ENCODE measurements at places on chromosomes 11 and 22.

DNA sequence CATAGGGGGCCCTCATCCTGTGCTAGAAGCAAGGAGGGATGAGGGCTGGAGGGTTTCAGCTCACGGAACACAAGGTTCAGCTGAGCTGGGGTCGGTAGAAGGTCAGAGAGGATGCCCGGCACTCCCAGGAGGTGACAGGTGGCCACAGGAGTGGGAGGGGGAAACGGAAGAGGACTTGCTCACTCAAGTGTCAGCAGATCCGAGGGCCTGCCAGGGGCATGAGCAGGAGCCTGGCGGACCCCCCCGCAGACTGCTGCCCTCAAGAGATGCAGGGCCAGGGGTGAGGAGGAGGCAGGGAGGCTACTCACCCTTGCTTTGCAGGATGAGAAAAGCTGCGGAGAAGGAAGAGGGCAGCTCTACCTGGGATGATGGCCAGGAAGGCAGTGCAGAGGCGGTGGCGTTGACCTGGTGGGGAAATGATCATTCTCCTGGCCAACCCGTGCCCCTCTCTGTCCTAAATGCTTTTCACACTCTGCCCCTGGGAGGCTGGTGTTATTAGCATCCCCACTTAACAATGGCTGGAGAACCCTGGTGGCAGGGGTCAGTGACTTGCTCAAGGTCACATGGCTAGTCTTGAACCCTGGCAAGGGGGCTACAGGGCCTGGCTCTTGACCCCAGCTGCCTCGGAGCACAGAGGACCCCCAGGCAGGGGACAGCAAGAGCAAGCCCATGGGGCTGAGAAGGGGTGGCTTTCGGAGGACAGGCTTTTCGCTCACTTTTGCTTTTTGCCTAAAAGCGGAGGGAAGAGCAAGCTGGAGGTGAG is 30.1 kb upstream of the CSNK1E start:
- no peak for DNase-seq

GRCh38 chr11:64125676-64126075 is 40.2 kb downstream of the MACROD1 start:
- DNase-seq = no peak

DNA sequence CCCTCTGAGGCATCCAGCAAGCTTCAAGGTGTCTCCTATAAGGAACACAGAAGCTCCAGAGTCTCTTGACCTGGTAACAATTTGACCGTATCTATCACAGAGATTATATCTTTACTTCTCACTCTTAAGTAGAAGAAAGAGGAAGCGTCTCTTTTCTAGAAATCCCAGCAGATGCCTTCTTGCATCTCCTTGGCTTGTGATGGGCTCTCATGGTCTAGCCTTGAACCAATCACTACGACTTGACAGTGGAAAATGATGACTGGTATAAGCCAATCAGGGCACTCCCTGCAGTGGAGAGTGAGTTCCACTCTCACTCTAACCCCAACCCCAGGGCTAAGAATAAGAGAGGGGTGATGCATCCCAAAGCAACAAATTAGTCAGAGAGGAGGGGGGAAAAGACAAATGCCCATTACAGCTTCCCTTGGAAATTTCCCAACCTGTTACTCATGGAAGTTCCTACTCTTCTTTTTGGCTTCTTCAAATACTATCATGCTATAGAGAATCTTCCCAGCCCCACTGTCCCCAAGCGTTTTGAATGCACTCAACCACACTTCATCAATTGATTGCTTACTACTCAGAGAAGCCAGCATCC is 293.5 kb downstream of the MN1 start:
- no peak for DNase-seq

DNA sequence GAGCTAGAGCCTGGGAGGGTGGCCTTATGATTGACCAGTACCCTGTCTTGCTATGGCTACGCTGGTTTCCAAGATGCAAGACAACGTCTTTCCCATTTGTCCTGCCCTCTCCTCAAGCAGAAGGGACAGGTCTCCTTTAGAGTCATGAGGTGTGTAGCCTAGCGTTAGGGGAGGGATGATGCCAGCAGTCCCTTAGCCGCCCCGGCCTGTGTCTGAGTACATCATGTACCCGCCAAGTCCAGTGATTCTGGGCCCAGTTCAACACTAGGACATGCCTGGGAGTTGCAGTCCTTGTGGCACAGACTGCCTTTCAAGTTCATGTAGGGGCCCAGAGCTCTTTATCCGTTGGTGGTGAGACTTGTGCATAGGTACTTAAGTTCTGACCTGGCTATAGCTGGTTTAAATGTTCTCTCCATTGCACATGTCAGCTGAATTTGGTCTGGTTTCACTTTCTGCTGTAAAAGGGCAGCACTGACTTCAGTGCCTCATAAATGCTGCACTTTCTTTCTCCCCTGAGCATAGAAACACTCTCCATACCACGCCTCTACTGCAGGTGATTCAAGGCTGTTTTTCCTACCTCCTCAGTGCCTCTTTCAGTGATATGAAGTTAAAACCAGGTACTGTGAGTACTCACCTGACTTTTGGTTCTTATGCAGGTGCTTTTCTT is 151.1 kb downstream of the METTL15 start:
- no peak for DNase-seq

- no peak for DNase-seq
These were observed 31.3 kb upstream of the TCF20 start for GRCh38 chr22:42301742-42302102.

DNA sequence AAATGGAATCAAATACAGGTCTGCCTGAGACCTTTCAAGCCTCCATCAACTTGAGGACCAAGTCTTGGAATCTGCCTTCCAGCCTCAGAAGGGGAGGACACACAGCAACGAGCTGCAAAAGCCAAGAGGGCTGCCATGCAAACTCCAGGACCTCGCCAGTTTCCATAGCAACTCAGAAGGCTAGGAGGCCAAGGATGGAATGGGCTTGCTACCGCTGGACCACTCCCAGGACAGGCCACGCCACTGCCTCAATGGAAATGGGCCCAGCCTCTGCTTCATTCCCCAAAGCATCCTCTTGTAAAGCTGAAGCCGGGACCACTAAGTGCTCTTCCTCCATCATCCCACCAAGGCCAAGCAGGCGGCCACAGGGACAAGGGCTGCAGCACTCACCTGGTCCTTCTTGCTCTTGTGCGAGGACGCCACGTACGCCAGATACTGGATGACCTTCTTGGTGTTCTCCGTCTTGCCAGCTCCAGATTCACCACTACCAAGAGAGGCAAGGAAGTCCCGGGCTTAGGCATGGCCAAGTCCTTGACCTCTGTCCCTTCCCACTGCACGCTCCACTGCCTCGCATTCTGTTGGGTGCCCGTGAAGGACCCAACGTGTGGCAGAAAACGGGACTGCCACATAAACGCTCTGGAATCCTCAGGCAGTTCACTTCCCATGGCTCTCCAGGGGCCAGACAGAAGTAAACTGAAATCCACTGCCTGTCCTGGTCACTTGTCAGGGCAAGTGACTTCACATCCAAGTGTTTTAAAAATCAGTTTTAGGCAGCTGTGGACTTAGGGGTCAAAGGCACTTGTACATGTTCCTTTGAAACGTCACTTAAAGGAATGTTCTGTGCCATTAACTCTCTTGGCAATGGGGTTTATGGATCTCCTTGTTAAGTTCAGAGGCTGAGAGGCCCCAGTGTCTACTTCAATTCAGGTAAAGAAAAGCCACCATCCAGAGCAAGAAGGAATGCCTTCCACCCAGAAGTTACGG is 61.3 kb downstream of the MYH9 start:
- DNase-seq = no peak

DNA sequence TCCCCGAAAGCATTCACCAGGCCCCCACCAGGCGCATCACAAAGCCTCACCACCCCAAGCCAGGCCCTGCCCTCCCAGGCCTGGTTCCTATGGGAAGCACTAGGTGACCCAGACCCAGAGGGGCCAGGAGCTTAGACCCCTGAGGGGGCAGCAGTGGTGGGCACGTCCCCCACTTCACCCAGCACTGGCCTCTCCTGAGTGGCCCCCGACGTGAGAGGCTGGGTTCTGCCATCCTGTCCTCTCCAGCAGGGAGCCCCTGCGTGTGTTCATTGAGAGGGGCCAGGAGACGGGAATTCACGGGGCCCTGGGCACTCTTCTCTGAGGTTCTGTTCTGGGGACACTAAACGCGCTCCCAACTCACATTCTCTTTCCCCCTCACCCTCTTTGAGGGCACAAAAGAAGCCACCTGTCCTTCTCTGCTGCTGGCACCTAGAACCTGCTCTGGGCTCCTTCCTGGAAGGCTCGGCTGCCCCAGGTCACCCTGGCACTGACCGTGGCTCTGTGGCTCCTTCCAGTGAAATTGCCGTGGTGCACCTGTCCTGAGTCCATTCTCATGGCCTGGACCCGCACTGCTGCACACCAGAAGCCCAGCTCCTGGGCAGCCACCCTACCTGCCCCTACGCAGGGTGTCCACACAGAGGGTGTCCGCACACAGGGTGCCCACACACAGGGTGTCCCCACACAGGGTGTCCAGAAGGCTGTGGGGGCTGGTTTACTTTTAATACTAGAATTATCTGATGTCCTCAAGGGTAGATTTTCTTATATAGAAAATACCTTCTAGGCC is 12.2 kb downstream of the PTDSS2 start:
- DNase-seq = no peak

DNA sequence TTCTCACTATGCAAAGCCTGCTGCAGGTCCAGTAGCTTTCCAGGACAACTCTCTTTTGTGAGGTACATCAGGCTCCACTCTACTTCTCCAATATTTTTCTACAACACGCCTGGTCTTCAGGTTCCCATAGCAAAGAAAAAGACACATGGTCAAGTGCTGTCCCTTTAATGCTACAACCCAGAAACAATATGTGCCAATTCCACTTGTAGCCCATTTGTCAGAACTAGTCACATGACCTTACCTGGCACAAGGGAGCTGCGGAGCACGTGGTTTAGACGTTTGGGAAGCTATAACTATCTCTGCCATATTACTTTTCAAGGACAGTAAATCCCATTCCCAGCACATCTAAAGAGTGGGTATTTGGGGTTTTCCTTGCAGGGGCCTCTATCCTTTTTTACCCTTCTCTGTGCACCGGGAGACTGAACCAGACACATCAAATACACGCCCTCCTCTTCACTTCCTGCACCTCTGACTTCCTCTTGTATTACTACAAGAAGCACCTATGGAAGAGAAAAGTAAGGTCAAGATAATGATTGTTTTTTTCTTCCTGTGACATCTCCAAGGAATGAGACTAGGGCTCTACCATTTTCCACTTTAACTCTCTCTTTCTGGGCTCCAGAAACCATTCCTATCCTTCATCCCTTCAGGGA is 237.6 kb downstream of the ETS1 start:
- no peak for DNase-seq

GRCh38 chr11:17979770-17980371 is 33.0 kb downstream of the SERGEF start:
- DNase-seq = no peak

DNA sequence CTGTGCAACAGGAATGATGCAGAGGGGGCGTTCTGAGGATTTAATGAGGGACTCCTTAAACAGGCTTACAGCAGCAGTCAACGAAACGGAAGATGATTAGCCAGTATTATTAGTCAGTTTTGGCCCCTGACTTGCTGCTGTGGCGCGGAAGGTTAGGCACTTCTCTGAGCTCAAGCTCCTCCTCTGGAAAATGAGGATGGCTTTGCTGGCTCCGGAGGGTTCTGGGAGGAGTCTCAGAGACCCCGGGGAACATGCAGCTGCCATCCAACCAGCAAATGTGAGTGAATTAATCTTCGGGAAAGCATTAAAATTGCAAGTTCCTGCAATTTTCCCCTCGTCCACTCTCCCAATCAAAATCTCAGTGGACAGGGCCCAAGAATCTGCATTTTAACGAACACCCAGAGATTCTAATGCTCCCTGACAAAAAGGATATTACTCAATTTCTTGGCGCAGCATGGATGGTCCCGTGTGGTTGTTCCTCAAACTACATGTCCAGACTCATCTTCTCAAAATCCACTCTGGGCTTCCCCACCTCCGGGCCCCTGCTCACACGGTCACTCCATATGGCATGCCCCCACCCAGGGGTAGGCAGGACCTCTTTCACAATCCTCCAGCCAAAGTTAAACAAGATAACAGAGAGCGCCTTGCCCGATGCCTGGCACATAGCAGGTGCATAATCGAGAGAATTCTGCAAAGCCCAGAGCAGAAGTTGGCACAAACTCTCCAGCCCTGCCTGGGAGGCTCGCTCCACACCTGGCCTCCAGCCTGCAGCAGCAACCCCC is 6.4 kb downstream of the ELFN2 start:
- no peak for DNase-seq

GRCh38 chr22:31496735-31497146 is 405 bp downstream of the SFI1 start:
- peak; percentile 25 for DNase-seq

- DNase-seq = peak; percentile 88
These were observed 55.0 kb downstream of the MYH9 start for GRCh38 chr22:36332623-36333332.

DNA sequence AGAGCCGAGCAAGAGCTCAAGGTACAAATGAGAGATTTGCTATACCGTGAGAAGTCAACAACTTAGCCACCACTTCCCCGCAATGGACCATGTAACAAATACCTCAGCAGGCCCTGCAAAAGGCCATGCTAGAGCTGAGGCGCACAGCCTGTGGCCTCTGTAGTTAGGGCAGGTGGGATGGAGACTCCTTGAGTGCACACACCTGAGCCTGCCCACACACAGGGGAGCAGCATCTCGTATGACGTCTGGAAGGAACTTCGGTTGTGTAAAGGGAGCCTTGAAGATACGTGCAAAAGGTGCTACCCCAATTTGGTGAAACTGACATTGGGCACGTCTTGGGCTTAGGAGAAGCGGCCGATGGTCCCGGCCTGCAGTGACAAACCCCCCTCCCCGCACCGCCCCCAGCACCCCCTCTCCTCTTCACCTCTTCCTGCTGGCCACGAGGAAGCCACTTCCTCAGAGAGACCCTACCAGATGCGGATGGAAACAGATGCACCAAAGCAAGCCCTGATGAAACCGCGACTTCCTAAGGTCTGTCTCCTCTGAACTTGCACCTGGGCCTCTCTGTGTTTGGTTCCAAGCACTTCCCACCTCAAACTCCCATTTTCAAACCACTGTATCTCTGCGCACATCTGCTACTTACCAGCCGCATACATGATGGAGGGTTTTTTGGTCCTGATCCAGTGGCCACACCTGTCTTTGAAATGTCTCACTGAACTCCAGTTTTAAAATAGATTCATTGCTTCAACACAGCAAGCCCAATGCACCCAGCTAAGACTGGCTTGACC is 10.6 kb downstream of the CDPF1 start:
- DNase-seq = no peak

DNA sequence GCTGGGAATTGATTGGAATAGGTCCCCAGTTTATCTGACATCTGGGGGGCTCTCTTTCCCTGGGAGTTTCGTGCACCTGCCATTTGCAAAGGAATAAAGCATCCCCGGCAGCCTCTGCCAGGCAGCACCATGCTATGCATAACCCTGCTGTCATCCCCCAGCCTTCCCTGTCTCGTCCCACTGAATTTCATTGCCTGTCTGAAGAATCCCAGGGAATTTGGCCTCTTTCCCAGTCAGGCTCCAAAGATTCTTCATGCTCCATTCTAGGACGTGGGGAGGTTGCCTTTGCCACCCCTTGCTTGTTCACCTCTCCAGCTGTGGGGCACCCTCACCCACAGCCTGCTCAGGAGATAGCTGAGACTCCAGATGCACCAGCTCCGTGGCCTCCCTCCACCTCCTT is 195.1 kb upstream of the TBCEL start:
- no peak for DNase-seq

- peak; percentile 81 for DNase-seq
These were observed 704.0 kb downstream of the KCNA4 start for GRCh38 chr11:29312812-29313211.

All from HCEC 1CT (cell line).